Osteoblast (primary cell): ENCODE measurements at places on chromosomes 7 and 10. TPM values are rescaled to one million over a fixed set of nuclear protein-coding genes. Genes with fewer than 3 reads are reported as not detected.

GRCh38 chr10:57979956-57980355 is 287.7 kb downstream of the IPMK start:
- H3K27me3 ChIP-seq = no peaks in the 10 kb centered on the region
- no peak overlapping the region for H3K4me3 ChIP-seq
- H3K4me1 ChIP-seq = peaks cover 4% of the 10 kb centered on the region
- no peak for DNase-seq

DNA sequence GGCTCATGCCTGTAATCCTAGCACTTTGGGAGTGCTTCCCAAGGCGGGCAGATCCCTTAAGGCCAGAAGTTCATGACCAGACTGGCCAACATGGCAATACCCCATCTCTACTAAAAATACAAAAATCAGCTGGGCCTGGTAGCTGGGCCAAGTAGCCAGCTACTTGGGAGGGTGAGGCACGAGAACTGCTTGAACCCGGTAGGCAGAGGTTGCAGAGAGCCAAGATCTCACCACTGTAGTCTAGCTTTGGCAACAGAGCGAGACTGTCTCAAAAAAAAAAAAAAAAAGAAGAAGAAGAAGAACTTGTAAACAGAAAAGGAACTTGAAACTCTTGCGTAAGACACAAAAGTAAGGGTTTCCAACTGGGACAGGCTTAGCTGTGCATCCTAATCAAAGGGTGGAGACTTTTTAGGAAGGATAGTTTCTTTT is 5.6 kb upstream of the IFIT2 start:
- peak overlapping the region; percentile 73 for H3K27ac ChIP-seq
- no peak overlapping the region for H3K4me3 ChIP-seq
- no peaks in the 10 kb centered on the region for H3K36me3 ChIP-seq
- H3K27me3 ChIP-seq = no peaks in the 10 kb centered on the region

Gene ANKRD61
- total RNA-seq = not detected in 2 replicates

Gene PNLIPRP1
- total RNA-seq = not detected in 2 replicates

GRCh38 chr7:63080831-63081230 is 917.8 kb upstream of the ZNF722 start:
- no peak overlapping the region for H3K27ac ChIP-seq
- no peaks in the 10 kb centered on the region for H3K36me3 ChIP-seq
- H3K4me3 ChIP-seq = no peak overlapping the region
- H3K27me3 ChIP-seq = no peaks in the 10 kb centered on the region
- no peak for DNase-seq

DNA sequence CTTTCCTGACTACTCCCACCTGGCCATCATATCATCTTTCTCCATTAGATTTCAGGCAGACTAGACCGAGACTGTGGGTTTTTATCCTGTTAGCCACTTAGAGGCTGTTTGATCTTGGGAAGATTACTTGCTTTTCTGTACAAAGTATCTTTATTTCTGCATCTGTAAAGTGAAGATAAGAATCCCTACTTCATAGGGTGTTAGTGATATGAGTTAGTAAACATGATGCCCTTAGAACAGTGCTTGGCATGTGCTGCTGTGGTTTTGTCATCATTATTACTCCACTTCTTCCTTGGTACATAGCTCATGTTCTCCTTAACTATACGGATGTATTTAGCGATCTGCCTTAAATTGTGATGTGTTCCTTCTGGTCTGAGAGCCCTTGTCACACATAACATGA is 165.2 kb downstream of the AUTS2 start:
- no peaks in the 10 kb centered on the region for H3K27me3 ChIP-seq
- no peak overlapping the region for H3K4me3 ChIP-seq
- DNase-seq = no peak
- H3K36me3 ChIP-seq = no peaks in the 10 kb centered on the region
- H3K4me1 ChIP-seq = no peaks in the 10 kb centered on the region
